ENCODE measurements at places on chromosomes 5 and 9. TPM values are rescaled to one million over a fixed set of nuclear protein-coding genes. Genes with fewer than 3 reads are reported as not detected.
A peak's percentile ranks its signal among the peaks of the same experiment; 100 is the strongest.

DNA sequence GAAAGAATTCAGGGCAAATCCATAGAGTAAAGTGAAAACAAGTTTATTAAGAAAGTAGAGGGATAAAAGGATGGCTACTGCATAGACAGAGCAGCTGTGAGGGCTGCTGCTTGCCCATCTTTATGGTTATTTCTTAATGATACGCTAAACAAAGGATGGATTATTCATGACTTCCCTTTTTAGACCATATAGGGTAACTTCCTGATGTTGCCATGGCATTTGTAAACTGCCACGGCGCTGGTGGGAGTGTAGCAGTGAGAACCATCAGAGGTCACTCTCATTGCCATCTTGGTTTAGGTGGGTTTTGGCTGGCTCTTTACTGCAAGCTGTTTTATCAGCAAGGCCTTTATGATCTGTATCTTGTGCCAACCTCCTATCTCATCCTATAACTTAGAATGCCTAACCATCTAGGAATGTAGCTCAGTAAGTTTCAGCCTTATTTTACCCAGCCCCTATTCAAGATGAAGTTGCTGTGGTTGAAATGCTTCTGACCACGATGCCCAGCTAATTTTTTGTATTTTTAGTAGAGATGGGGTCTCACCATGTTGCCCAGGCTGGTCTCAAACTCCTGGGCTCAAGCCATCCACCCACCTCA lies 42.1 kb downstream of the RFK start:
- DNase-seq: no peak

DNA sequence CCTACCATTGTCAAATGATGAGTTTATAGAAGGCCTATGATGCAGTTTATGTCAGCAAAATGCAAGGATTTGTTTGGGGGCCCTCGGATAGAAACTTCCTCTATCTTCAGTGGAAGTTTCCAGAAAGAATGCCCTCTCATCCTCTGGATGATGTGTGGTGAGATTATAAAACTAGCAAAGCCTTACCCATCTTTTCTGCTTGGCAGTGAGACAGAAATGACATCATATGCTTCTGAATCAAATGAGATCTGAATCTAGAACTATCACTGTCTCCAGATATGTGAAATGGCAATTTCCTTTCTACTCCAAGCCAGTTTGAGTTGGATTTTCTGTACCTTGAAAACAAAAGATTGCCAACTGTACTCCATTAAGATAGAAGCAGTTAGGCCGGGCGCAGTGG lies 60.4 kb upstream of the CKMT2 start:
- DNase-seq: no peak

The SERF1A gene
- total RNA-seq: 13.1 TPM

The KCNV2 gene
- total RNA-seq: not detected

DNA sequence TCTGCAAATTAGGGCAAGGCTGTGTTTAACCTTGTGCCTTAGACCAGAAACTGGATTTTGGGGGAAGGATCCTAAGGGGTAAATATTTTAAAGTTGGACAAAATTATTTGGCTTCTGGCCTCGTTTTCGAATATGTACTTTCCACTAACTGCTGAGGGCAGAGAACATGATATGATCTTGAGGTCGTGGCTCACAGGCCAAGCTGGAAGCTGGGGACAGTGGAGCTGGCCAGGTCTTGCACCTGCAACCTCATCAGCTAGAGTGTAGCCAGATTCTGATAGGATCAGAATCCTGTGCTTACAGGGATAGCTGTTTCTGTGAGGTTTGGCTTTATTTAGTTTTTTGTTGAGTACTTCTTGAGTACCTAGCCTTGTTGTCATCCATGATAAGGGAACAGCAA lies 24.9 kb downstream of the MAN2A1 start:
- DNase-seq: no peak

DNA sequence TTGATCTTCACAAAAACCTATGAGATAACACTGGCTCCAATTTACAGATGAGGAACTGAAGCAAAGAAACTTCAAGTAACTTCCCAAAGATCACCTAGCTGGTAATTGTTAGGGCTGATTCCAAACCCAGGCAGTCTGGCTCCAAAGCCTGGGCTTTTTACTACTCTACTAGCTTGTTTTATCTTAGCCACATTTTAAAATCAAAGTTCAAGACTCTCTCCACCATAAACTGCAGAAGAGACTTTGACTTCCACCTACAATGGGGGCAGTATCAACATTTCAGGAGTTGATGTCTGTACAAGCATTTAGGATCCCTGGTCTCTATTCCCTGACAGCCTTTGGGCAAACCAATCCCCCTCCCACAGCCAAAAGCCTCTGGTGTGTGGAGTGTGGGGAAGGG lies 33.8 kb downstream of the LHFPL2 start:
- no peak for DNase-seq

DNA sequence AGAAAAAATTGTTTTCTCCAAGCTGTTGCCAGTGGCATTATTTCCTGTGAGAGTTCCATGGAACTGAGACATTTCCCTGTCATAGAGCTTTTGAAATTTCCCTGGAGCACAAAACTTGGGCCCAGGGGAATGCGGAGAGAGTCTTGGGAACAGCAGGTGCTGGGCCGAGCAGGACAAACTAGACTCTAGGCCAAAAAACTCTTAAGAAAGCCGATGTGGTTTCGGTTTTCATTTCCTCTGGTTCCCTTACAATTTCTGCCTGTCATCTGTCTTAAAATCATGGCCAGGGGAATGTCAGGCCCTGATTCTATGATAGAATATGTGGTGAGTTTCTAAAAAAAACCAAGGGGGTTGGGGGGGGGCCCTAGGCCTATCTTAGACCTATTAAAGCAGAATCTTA lies 4.6 kb downstream of the SLC35A4 start:
- DNase-seq: peak; percentile 70

The NUTM2F gene
- total RNA-seq: not detected

The SVEP1 gene
- total RNA-seq: not detected

The UBE2QL1 gene
- total RNA-seq: 0.31 TPM

GRCh38 chr5:163190283-163190682 lies 247.1 kb upstream of the CCNG1 start:
- DNase-seq: no peak

DNA sequence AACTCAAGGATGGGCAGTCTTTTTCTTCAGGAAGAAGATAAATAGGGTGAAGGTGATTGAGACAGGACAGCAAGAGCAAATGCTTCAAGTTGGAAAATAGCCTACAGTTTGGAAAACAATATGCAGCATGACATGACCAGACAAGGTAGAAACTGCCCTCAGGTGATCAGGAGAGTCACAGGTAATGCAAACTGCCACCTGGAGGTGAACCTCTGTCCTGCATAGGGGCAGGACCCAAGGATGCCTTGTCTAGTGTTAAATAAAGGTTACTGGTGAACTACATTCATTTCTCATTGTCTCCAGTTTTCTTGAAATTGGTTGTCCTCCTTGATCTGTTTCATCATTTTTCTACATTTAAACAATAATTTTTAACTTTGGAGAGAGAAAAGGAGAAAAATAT lies 232.1 kb downstream of the SEMA5A start:
- DNase-seq: no peak

- no peak for DNase-seq
Measured at GRCh38 chr5:42005561-42006153, 80.6 kb downstream of the FBXO4 start.

The HEMGN gene
- total RNA-seq: 0.14 TPM

DNA sequence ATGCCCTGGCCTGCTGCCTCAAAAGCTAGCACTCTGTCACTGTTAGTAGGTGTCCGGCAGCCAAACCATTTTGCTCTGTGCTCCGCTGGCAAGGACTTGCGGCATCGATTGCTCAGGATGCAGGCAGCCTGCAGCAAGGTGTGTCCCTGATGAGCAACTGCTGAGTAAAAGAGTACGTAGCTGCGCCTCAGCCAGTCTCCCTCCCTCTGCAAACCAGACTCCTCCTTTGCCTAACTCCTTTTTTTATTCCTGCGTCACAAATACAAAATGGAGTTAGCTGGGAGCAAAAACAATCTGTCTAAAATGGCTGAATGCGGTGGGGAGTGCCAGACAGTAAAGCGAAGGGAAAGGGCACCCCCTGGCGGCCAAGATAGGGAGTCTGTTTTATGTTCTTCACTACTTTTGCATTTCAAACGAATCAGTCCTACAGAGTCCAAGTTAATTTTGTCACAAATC lies 61.1 kb downstream of the DIAPH1 start:
- DNase-seq: peak; percentile 86

DNA sequence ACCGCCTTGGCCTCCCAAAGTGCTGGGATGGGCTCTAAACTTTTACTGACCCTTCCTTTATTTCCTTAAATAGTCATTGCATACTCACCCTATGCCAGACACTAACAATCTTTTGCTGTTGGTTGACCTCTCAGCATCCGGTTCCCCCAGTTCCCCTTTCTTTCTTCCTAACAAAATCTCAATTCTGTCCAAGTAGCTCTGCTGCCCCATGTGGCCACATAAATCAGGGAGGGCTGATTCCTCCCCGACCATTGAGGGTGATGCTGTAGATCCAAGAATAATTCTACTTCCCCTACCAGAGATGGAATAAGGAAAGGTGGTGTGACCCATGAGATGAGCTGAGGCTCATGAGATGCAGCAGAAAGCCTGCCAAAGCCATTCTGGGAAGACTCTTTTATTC lies 315.3 kb upstream of the MSX2 start:
- DNase-seq: no peak

GRCh38 chr9:123081824-123082223 lies 48.4 kb downstream of the GPR21 start:
- peak; percentile 41 for DNase-seq

DNA sequence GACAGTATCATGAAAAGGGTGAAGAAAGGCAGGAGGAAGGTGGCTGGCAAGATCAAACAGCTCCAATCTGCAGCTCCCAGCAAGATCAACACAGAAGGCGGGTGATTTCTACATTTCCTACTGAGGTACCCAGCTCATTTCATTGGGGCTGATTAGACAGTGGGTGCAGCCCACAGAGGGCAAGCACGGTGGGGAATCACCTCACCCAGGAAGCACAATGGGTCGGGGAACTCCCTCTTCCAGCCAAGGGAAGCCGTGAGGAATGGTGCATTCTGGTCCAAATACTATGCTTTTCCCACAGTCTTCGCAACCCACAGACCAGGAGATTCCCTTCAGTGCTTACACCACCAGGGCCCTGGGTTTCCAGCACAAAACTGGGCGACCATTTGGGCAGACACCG lies 66.8 kb downstream of the CAMSAP1 start:
- DNase-seq: no peak

The ANKRD34B gene
- not detected for total RNA-seq

DNA sequence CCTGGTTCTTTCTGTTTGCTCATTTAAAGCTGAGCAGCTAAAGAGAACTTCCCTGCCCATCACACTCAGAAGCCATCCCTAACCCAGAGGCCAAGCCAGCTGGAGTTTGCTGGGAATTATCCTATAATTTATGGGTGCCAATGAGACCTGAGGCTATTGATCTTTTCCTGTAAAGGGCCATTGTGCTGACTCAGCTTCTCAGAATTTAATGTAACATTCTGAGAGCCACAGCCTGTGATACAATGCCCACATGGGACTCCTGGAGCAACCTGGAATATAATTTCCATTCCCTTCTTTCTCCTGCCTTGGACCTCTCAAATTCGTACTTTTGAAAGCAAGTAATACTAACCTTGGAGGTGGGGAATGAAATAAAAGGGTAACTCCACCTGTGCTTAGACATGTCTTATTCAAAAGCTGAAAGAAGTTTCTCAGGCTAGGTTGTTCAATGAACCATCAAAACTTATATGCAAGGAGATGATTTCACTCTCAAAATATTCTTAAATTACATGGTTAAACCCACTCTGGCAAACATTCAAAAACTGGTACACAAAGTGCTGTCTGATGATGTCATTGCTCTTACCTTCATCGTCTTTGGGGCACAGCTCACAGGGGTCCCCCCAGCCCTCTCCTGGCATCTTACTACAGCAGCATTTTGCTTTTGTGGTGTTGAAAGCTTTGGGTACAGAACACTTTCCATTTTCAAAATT lies 206.7 kb downstream of the SLC12A2 start:
- DNase-seq: no peak

- DNase-seq: no peak
Measured at GRCh38 chr9:30628915-30629567, 1755.4 kb upstream of the ACO1 start.

The TMEM141 gene
- 16.6 TPM for total RNA-seq

The ZBED3 gene
- total RNA-seq: 11.6 TPM

- DNase-seq: no peak
Measured at GRCh38 chr9:81394881-81395675, 294.3 kb downstream of the TLE1 start.

DNA sequence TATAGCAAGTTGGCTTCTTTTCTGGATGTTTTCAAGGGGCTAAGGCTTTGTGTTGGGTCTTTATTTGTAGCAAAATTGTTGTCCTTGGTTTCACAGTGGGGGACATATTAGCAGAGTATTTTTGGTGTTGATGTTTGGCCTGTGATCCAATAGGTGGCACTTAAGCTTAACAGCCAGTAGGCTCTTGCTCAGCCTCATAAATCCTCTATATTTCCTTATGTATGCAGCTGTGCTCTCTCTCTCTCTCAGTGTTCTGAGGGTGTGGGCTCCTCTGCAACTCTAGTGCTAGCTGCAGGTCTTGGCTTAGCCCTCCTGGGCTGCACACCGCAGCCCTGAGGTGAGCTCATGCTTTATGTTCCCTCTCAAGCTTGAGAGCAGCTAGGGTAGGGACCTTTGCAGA lies 195.0 kb upstream of the GHR start:
- DNase-seq: no peak
